ENCODE measurements at places on chromosomes 4 and X.

- no peak for DNase-seq
These were observed 28.6 kb downstream of the STAP1 start for GRCh38 chr4:67587156-67587555.

- DNase-seq: no peak
These were observed 45.8 kb downstream of the KDR start for GRCh38 chr4:55079451-55080173.

- no peak for DNase-seq
These were observed 2341.6 kb downstream of the PCDH7 start for GRCh38 chr4:33061727-33062126.

DNA sequence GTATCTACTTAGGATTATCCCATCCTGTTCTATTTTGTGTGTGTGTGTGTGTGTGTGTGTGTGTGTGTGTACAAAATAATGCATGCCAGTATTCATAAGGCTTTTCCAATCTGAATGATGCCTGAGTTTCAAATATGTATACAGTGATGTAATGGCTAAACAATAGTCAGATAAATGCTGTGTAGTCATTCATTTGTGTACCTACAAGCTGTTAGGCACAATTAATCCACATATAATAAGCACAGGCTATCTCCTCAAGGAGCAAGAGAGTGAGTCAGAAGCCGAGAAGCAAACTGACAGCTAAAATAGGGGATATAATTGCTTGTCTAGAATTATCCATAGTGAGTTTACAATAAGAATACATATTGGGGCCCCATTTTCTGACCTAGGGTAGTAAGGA lies 15.7 kb downstream of the DMD start:
- no peak for DNase-seq

All from umbilical cord (tissue), 2 donors.